SJSA1 (cell line): ENCODE measurements at places on chromosomes 16 and 17. TPM values are rescaled to one million over a fixed set of nuclear protein-coding genes. Genes with fewer than 3 reads are reported as not detected.
A peak's percentile ranks its signal among the peaks of the same experiment; 100 is the strongest.

- peak; percentile 63 for DNase-seq
Measured at GRCh38 chr17:21252796-21253645, at the start of gene NATD1. NATD1 (minus strand) TSS chr17:21253410; CDS start chr17:21253264, 146 bp downstream.

- no peak for DNase-seq
Measured at GRCh38 chr17:488993-489757, 136.6 kb upstream of the RPH3AL start.

DNA sequence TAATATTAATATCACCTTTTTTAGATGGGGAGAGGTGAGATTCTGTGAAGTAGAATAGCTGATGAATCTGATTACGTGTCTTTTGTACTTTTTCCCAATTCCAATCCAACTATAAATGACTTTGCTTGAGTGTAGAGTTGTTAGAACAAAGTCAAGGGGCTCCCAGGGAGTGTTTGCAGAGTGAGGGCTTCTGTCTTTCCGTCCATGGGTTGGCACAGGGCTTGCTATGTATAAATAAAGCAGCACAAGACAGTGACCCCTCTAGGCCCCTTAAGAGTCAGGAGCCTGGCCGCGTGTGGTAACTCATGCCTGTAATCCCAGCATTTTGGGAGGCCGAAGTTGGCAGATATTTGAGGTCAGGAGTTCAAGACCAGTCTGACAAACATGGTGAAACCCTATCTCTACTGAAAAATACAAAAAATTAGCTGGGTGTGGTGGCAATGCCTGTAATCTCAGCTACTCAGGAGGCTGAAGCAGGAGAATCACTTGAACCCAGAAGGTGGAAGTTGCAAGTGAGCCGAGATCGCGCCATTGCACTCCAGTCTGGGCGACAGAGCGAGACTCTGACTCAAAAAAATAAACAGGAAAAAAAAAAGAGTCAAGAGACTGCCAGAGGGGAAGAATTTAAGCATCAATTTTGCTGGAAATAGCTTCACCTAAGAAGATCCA, 127.9 kb upstream of the HS3ST3A1 start:
- DNase-seq: no peak

ZP2 gene
- not detected in 2 replicates for total RNA-seq

BICDL2 gene
- total RNA-seq: not detected in 2 replicates

TEKT1 gene
- 0.03 TPM in 1 of 2 replicates, not detected in the other for total RNA-seq

DNA sequence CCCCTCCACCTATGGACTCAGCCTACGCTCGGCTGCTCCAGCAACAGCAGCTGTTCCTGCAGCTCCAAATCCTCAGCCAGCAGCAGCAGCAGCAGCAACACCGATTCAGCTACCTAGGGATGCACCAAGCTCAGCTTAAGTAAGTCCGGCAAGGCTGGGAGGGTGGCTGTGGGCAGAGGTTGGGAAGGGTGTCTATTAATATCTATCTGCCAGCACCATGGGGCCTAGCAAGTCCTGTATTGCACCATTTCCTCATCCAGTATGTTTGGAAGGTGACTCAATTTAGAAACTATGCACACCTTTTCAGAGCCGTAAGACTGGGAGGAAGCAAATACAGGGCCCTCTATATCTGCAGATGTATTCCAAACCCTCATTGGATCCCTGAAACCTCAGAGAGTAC, 45.0 kb upstream of the ARHGAP44 start:
- no peak for DNase-seq

- DNase-seq: no peak
Measured at GRCh38 chr16:19432429-19432828, 14.7 kb downstream of the TMC5 start.

DNA sequence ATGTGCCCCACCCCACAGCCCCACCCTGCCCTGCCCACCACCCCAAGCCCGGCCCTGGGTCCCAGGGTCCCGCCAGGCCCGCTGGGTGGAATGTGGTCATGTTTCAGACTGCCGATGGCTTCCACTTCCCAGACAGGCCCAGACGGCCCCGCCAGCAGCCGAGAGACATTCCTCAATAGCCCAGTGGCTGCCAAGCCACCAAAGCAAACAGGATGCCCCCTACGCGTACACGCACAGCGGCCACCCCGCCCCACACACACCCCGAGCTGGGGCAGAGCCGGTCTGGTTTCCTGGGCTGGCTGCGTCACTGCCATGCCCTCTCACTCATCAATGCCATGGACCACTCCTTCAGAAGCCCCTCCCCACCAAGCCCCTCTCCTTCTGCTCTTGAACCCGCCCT, 1.2 kb upstream of the KRT17 start:
- peak; percentile 94 for DNase-seq

DNA sequence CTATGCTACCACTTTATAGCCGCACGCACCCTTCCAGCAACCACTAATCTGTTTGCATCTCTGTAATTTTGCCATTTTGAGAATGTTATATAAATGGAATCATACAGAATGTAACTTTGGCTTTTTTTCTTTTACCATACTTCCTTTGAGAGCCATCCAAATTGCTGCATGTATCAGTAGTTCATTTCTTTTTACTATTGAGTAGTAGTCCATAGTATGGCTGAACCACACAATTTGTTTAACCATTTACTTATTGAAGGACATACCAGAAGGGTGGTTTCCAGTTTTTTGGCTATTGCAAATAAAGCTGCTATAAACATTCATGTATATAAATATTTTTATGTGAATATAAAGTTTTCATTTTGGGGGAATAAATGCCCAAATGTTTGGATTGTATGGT, 8.8 kb downstream of the TENT4B start:
- DNase-seq: no peak

SLC25A19 gene
- 8.5 and 21.7 TPM in 2 replicates for total RNA-seq
